NCI-H1105 (cell line): ENCODE measurements at places on chromosomes 1 and 21.
A peak's percentile ranks its signal among the peaks of the same experiment; 100 is the strongest.

DNA sequence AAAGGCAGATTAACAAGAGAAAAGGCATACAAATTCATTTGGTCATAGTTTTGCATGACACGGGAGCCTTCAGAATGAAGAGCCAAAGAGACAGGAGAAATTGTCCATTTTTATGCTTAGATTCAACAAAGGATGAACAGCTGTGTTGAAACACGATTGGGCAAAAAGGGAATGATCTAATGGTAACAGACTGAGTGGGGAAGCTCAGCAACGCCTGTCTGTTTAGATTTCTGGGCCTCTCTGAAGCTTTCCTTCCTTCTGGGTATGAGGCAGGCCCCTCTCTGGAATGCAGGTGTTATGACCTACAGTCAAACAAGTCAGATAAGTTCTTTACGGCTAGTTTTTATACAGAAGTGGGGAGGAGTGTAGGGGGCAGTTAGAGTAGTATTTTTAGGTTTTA, 154.6 kb downstream of the RGS7 start:
- DNase-seq, result no peak

DNA sequence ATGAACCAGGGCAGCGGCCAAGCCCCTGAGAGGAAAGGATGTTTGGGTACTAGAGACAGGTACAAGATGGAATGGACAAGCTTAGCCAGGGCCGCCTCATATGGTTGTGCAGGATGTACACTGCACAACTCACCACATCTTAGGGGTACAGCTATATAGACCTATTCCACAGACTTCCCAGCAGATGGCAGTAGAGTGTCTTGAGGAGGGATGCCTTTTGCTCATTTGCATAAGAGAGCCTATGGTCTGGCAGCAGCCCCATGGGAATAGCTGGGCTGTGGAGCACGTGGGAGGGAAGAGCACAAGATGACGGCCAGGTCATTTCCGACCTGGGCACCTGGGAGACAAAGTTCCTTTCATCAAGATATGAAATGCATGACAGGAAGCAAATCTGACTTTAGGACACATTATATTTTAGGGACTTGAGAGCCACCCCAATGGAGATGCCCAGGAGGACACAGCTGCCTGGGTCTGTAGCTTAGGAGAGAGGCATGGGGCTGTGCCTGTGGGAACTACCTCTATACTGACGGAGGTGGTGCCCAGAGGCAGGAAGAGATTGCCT, 215.5 kb downstream of the KCNJ6 start:
- peak; percentile 76 for DNase-seq

- DNase-seq, result no peak
Observed at GRCh38 chr1:183506561-183506960, 34.3 kb downstream of the SMG7 start.

DNA sequence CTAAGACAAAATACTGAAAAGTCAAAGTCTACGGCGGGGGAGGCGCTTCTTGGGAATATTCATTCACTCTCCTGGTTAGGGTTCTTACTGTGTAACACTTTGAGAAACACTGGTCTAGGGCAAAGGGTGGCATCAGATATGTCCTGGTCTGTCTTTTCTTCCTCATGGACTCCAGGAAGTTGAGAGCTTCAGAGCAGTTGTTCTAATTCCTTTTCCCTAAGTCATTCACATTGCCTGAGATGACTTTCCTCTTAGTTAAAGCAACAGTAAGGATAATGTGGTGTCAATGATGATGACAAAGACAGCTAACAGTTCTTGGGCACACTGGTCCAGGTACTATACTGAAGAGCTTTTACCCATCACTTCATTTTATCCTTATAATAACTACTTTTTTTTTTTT, 27.0 kb downstream of the FGGY start:
- DNase-seq, result no peak

DNA sequence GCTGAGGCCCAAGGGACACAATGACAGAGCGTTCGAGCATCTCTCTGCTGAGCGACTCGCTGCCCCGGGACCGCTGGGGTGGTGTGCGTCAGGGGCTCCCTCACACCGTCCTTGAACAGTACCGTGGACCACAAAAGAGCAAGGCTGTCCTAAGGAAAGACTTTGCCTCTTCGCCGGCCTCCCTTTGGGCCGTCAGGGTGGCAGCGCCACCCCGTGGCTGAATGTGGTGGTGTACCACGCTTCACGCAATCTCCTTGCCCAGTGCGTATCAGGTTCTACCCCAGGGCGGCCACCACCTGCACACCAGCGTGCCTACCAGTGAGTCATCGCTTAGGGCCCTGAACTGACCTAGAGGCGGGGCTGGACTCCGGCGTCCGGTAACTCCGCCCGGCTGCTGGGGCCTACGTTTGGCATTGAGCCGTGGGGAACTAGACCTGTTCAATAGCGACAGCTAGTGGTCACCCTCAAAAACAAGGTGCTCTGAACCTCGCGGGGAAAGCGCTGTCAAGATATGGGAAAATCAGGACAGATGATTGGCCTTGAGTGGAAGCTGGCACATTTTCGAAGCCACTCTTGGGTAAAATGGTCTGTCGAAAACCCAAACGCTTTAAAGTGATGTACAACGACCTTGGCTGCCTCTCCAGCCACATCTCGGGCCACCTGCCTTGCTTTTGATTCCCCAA, 8.1 kb upstream of the TRAF3IP3 start:
- DNase-seq, result no peak

DNA sequence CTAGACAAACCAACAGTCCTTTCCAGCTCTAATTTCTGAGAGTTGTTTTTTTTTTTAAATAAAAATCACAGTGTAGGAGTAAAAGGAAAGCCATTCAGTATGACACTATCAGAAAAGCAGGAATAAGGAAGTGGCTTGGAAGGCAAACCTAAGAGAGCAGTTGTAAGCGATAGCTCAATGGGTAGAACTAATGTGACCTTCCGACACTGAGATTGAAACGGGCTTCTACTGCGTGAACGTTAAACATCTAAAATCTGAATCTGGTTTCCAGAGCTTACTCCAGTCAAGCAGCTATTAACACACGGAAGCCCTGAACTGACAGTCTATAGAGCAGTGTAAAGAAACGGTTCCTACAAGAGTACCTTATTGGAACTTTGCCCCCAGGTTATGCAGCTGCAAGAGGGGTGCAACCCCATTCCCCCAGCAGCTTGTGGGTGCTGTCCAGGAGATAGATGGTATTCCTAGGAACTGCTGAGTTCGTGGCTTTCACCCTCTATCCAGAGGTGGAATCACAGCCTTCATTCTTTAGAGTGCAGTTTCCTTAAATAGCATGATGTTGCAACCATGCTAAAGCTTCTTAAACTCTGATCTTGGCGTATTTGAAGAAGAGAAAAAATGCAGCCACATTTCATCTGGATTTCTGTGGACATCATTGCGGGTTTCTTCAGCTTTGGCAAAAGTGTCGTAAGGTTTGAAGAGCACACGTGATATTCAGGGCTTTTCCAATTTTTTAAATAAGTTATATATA, 3.3 kb upstream of the IRF2BP2 start:
- DNase-seq, result no peak

GRCh38 chr1:56399326-56399725, 180.0 kb downstream of the PLPP3 start:
- no peak for DNase-seq

GRCh38 chr1:21349693-21350092, 59.4 kb upstream of the ECE1 start:
- DNase-seq, result no peak

- DNase-seq, result no peak
Observed at GRCh38 chr1:173996995-173997394, 25.2 kb downstream of the RC3H1 start.

DNA sequence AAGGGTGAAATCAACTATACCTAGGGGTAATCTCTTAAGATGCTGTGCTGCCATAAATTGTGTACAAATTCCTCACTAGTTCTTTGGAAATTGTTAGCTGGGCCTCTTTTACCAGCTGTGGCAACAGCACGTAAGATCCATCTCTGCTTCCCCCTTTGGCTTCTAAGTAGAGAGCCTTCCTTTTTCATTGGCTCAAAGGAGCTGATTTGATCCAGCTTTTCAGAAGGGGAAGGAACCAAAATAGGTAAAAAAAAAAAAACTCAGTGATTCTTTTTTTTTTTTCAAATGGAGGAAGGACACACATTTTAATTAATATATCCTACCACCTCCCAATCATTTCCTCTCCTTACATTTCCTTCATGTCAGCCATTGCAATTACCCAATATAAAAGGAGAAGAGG, 4.0 kb upstream of the RCAN1 start:
- DNase-seq, result no peak
